Stimulated activated CD4-positive, alpha-beta T cell treated with anti-CD3 and anti-CD28 coated beads, Interleukin-15, amount 100 ng/mL, for 1 hour (primary cell): ENCODE measurements at places on chromosomes 4 and X.

- DNase-seq: no peak
Measured at GRCh38 chrX:150446995-150447394, 83.9 kb downstream of the MAMLD1 start.

- no peak for DNase-seq
Measured at GRCh38 chr4:143313521-143313920, 23.2 kb upstream of the GAB1 start.

DNA sequence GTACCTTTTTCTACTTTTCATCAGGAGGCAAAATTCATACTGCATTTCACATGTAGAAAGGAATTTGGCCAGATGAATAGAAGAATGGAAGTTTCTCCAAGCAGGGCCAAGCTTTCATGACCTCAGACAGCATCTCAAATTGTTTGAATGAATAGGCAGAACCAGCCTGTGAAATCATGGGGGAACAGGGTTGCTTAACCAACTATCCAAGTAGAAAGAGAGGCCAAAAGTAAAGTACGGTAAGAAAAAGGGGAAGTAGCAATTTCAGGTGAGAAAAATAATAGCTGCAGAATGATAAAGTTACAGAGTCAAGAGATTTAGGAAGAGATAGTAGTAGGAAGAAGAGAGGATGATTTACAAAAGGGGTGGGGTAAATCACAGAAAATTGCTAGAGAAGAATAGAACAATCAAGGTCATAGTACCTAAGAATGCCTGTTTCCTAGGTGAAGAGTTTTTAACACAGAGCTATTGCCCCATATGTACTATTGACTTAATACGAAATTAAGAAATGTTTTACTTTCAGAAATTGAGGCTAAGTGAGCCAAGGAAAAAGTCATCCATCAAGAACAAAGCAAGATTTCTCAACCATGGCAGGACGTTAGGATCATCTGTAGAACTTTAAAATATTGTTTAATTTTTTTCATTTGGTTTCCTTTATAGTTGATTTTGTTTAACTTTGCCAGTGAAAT lies 177.1 kb upstream of the TET2 start:
- DNase-seq: no peak

- no peak for DNase-seq
Measured at GRCh38 chr4:125986307-125986706, 671.6 kb downstream of the FAT4 start.

DNA sequence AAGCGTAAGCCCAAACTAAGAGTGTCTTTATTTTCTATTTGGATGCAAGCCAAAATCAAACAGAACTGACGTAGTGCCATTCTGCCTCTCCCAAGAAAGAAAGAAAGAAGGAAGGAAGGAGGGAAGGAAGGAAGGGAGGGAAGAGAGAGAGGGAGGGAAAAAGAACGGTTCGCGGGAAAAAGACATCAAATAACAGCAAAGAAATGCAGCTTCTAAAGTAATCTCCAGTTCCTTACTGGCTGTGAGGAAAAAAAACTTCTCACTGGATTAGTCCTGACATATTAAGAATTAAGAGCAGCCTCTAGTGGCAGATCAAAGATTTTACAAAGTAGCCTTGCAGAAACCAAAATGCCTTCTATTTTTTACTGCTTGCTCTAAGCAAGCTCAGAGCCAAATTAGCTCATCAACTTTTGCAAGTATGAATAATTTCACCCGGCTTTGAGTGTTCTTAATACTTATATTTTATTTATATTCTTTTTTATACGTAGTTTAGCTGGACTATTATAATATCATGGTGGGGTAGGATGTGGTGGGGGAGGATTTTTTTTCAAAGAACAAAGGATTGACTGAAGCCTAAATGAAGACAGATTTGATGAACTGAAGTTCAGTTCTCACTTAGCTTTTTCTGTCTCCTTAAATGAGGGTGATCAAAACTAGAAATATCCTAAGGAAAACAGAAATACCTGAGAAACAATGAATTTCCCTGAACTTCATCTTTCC lies 36.6 kb downstream of the PITX2 start:
- no peak for DNase-seq

DNA sequence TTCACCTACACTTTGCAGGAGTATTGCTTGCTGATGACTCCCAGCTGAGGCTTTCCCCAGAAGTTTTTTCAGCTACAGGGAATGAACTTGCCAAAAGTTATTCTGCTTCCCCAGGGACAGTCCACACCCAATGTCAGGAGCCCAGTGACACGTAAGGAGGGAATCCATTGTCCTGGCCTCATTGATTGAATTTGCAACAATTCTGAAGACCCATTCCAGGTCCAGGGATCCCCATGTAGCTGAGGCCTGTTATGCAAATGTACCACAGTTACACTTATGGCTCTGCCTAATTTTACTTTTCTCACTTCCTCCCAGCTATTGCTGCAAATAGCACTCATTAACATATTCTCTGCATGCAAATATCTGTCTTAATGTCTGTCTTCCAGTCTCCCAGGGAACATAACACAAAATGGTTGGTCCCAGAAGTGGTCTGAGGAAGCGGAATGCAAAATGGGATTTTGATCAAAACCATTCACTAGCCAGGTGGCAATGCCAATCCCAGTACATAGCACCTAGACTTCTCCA lies 113.7 kb upstream of the ACTRT1 start:
- DNase-seq: no peak

- DNase-seq: no peak
Measured at GRCh38 chr4:34271479-34272355, 1972.6 kb downstream of the ARAP2 start.

DNA sequence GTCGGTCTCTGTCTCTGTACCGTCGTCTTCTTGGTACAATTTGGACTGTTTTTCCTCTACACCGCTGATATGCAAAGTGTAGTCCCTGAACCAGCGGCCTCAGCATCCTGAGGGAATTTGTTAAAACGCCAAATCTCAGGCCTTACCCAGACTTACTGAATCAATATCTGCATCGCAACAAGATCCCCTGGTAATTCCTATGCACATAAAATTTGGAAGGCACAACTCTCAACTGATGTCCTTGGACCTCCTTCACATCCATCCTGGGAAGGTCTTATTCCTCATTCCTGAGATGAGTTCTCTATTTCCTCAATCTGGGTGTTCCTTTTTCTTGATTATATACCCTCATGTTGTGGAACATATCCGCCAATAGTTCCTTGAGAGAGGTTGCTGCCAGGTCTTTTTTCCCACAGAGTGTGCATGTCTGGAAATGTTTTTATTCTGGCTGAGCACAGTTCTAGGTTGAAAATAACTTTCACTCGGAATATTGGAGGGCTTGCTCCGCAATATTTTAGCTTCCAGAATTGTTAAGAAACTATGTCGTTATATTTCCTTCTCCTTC lies 738 bp upstream of the HPF1 start:
- no peak for DNase-seq

DNA sequence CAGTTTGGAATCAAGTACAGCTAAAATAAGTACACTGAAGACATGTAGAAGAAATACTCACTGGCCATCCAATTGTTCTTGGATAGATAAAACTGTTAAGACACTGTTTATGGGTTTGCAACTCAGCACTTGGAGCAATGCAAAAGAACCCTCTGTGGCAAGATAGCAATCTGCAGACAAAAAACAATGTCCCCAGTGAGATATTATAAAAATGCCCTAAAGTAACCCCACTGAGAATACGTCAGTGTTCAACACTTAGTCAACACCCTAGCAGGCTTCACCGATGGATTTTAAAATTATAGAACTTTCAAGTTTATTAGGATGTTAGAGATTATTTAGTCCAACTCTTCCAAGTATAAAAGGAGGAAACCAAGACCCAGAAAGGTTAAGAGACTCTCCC lies 47.5 kb upstream of the NDP start:
- DNase-seq: no peak

- peak; percentile 1 for DNase-seq
Measured at GRCh38 chr4:139175646-139176301, 1.2 kb downstream of the ELF2 start.

DNA sequence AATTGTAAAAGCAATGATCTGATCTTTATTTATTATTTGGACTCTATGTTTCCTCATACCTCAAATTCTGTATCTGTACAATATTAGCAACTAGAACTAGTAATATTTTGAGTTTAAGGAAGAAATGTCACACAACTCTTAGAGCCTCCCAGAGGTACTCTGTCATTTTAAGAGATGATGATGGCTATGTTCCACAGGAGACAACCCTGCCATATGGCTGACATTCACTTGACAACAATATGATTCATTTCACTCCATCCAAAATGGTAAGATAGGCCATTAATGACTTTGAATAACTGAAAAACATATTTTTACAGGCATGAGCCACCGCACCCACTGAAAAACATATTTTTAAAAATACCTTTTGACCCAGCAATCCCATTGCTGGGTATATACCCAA lies 190.3 kb downstream of the MAML3 start:
- DNase-seq: no peak

DNA sequence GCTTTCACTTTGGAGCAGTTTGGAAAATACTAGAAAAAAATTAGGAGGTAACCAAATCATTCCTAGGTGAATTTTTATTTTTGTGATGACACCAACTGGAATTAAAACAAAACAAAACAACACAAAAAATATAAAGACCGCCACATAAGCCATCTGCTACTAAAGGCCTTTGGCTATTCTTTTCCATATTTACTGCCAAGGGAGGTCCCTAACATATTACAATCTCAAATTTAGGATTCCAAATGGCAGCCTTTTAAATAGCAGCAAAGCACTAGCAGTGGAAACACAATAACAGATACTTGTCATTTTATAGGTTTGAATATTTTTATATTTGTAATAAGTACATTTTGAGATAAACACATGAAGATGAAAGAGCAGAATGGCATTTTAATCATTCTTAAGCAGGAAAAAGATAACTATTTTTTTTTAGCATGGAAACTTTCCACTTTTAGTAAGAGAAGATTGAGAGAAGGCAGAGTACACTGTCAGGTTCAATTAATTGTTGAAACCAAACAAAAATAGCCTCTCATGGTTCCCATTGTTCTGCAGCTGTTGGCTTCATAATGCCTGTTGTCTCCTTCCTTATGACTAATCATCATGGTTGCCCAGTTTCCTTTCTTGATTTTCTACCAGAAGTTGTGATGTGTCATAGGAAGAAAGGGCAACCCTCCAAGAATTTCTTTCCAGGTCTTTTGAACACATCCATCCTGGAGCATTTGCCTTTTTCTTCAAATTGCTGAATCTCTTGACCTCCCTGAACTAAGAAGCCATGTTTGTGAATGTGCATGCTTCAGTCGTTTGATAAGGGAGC lies 219.0 kb upstream of the EMCN start:
- no peak for DNase-seq

- DNase-seq: no peak
Measured at GRCh38 chr4:8279321-8280157, 10.0 kb downstream of the HTRA3 start.

GRCh38 chr4:183329244-183329643 lies 7.0 kb upstream of the CLDN24 start:
- DNase-seq: no peak

DNA sequence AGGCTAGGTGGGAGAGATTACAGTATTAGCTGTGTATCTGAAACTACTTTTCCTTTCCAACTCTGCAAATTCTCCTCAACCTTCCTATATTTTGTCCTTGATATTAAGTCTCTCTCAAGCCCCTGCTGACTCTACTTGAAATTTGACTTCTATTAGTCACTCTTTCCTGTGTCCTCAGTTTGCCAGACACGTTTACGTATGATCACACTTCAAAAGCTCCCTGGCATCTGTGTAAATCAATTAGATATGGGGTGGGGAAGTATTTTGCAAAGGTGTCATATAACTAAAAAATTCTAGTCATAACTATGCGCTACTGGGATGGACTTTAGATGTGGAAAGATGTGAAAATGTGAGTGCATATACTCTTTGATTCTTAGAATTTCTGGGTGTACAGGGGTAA lies 67.4 kb upstream of the ARHGAP24 start:
- no peak for DNase-seq

DNA sequence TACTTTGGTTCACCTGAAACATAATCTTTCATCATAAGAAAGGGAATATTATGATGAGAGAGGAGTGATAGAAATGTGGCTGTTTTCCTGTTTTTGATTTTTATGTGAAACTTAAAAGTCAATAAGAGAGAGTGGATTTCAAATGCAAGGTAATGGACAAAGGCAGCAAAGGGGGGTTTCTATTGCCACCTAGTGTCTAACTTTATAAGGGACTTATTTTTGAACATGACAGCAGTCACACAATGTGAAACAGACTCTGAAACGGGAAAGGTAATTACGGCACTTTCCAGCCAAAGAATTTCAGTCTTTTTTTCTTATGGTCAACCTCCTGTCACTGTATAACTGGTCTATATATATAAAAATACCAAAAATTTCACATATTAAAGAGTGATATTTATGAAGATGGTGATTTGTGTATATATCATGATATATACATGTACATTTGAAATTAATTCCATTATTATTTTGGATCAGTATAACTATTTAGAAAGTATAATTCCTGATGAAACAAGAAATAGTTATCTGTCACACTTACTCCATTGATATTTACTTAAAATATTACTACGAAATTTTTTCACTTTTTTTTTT lies 127.1 kb downstream of the FBXO8 start:
- DNase-seq: no peak

DNA sequence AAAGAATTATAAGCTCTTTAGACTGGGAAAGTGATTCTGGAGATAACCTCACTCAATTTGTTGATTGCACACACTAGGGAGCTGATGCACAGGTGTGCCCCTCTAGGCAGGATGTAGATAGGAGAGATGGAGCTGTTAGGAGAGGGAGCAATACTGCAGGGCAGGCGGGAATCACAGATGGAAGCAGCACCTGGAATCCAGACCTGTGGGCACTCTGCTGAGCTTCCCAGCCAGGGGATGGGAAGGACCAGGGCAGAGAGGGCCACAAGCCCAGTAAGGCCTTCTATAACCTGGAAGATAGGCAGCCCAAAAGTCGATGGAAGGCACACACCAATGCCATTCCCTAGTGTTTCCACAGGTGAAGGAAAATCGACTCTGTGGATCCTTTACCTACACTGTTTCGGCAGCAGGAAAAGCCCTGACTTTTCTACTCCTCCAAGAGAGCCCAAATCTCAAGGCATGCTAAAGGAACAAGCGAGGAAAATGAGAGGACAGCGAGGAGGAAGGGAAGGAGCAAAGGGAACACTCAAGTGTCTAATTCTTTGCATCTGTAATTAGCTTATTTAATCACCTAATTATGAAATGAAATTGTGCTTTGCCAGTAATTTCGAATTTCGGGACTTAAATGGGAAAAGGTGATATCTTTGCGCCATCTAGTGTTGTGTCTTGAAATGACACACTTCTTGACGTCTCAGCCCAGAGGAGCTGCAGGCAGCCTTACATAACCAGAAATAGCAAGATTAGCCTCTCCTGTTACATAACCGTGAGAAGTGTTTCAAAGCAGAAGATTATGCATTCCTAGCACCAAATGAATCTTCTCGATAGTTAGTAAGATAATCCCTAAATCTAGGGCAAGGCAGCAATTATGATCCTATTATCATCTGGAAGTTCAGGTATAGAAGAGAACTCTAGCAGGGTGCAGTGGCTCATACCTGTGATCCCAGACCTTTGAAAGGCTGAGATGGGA lies 31.0 kb upstream of the TLR3 start:
- no peak for DNase-seq

DNA sequence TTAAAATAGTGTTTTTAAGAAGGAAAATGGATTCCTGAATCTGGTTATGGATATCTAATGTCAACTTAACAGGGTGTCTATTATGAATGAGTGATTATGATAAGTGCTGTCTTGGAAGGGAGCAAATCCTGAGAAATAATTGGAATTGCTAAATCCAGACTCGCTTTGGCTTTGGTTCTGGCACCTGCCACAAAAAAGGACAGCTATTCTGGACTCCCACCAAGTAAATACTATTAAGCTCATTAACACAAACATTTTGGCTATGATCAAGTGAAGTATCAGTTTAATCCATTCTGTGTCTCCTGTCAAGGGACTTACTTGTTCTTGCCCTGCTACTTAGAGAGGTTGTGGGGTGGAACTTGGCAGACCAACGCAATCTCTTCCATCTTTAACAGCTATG lies 403.7 kb downstream of the CENPC start:
- no peak for DNase-seq

- DNase-seq: no peak
Measured at GRCh38 chrX:3697220-3697684, 16.2 kb downstream of the PRKX start.
